ENCODE measurements at places on chromosomes 2 and 18.

GRCh38 chr2:188369365-188369764 is 77.7 kb downstream of the GULP1 start:
- DNase-seq, result no peak

DNA sequence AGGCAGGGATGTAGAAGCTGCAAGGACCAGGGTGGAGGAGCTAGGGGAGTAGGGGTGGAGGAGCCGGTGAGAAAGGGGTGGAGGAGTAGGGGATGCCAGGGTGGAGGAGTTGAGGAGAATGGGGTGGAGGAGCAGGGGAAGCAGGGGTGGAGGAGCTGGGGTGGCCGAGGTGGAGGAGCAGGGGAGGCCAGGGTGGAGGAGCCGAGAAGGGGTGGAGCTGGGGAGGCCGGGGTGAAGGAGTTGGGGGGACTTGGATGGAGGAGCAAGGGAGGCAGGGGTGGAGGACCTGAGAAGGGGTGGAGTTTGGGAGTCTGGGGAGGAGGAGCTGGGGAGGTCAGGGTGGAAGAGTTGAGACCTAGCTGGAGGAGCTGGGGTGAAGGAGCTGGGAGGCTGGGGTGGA is 13.3 kb downstream of the SOX11 start:
- DNase-seq, result no peak

- no peak for DNase-seq
Measured at GRCh38 chr18:360676-361075, 92.8 kb upstream of the THOC1 start.

DNA sequence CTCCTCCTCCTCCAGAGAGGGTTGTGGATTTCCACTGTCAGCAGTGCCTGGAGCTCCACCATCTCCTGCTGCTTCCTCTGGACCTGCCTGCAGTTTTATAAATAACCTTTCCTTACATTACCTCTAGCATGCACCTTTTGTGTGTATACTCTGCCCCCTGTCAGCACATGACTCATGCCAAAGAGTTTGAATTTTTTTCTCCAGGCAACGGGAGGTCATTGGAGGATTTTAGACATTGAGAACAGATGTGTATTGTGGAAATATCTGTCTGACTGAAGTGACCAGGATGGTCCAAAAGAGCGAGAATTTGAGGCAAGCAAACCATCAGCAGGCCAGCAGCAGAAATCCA is 31.7 kb downstream of the IL37 start:
- no peak for DNase-seq

DNA sequence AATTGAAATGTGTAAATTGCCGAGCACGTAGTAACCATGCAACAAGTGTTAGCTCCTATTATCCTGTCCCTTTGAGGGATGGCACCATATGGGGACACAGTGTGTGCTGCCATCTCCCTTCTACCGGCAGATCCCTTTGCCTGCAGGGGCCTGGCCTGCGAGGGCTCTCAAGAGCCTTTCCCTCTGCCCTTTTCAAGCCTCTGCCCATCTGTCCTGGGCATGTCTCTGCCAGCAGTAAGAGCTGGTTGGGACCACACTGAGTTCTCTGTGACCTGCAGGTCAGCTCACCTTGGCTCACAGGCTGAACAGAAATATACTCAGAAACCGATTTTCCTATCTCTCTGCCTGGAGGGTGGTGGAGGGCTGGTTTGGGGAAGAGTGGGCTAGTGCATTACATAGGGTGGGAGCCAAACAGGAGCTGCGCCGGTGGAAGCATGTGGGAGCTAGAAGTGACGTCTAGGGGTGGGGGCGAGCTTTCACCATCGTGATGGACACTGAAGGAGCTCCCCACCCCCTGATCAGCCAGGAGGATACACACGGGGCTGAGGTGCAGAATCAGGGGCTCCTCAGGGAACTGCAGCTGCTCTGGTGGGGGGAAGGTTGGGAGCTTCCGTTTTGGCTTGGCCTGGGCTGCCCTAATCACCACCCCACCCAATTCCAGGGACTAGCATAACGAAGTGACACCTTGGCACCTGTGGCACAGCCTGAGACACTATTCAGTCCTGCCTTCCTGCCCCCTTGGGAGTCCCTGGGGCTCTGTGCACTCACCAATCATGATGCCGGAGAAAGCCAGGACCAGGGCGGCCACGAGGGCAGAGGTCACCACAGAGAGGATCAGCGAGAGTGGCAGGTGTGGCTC is 109.7 kb downstream of the CLIP4 start:
- DNase-seq, result no peak

DNA sequence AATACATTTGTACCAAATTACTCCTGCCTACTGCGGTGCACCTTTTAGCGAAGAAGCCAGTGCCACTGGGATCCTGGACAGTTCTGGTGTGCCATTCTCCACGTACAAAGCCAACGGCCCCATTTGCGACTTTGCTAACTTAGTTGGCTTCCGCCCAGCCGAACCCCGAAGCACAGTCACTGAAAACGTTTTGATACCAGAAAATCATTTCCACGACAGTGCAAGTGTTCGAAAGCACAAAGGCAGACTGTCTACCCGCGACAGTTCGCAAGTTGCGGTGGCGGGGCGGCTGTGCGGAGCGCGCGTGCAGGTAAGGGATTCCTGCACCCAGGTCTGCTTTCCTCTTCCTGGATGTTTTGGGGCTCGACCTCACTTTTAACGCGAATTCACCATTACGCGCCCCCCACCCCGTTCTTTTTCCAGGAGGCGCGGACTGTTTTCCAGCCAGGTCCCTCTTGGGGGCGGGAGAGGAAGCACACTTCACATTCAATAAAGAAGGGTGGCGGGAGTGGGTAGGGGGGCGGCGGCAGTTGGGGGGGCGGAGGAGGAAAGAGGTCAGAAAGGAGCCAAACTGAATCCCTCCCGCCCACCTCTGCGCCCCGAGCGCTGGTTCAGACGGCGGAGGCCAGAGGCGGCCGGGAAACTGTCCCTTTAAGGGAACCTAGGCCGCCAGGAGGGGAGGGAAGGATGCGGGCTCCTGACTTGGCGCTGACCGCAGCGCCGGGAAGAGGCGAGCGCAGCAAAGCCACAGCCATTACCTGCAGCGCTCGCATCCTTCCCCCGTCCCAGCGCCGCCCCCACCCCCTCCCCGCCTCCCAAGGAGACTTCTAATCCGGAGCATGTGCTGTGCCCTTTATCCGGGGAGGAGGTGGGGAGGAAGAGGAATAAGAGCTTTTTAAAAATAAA is 107.4 kb upstream of the KCTD1 start:
- DNase-seq, result no peak

GRCh38 chr2:197813093-197813787 is 8.8 kb downstream of the PLCL1 start:
- no peak for DNase-seq

DNA sequence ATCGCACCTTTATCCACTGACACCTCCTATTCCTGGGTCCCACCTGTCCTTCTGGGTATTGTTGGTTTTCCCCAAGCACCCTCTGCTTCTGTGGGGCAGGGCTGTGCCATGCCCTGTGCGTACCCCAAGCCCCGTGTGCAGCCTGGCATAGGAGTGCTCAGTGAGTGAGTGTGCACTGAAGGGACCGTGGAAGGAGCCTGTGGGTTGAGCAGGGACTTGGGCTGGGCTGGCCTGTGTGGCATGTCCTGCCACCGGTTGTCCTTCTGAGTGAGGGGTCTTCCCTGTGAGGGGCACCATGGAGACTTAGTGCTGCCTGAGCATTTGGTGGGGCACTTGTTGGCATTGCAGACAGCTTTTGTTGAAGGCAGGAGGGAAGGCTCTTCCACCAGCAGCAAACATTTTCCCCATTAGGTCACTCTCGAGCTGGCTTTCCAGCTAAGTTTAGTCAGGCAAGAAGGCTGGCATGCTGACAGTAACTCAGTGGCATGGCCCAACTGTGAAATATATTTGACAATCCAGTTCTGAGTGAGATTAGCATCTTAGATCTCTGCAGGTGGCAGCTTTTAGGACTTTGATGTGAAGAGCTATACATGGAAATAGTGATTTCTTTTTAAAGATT is 64.7 kb downstream of the LPIN1 start:
- DNase-seq, result no peak

DNA sequence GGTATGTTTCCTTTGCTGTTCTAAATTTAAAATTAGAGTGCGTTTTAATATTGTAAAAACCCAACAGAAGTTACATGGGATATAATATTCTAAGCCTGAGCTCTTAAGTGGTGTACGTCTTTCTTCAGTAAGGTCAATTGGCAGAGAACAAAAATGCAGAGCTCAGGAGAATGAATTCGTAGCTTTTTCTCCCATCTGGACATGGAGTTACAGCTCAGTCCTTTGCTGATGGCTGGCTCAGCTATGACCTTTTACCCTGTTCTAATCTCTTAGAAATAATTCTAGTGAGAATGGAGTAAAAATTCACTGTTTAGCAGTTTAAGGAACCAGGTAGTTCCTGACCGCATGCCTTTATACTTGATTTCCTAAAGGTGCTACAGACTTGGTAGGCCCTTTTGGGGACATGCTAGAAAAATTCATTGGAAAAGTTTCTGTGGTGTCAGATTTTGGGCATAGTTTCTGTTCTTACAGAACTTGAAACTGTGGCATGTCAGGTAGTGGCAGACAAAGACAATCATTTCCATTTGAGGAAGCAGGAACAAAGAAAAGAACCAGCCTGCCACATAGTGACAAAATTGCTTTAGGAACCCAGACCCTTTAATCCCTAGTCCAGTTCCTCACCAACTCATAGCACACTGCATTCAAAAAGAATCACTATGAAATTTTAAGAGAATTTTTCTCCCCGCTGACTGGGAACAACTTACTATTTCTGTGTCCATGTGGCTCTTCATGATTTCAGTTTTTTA is 566.8 kb upstream of the ZNF804A start:
- DNase-seq, result no peak

GRCh38 chr2:73993778-73994177 is 9.1 kb downstream of the TET3 start:
- no peak for DNase-seq

DNA sequence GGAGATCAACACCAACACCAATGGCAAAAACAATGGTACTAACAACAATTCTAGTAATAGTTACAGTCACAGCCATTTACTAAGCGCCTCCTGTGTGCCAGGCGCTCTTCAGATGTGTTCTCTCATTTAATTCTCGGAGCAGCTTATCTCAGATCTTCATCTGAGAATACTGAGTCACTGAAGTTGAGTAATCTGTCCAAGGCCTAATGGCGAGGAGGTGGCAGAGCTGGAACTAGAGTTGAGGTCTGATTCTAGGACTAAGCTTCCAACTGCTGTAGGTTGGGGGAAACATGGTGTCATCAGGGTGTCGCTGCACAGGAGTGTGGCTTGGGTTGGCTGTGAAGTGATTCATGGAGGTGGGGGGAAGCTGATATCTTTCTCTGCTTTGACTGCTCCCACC is 156.1 kb downstream of the DYSF start:
- no peak for DNase-seq

All from activated gamma-delta T cell treated with anti-CD3 and anti-CD28 coated beads, Interleukin-2, amount 50 U/mL, for 16 hours (primary cell).